ENCODE measurements at places on chromosomes 1 and 21.

DNA sequence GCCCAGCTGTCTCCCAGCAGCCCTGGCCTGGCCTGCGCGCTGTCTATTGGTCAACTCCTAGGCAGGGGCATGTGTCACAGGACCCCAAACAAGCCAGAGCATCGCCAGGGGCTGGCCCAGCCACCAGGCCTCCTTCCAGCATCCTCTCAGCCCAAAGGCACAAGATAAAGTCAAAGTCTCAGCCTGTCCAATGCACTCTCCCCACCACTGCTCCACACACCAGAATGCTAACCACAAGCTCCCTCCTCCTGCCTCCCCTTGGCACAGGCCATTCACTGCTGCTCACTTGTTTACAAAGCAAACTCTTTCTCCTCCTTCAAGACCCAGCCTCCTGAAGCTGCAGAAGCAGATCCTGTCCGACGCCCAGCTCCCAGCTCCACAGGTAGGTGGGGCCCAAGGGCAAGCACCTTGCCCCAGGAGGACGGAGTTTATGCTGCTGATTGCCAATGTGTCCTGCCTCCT lies 133.4 kb downstream of the DMRTB1 start:
- DNase-seq = no peak

GRCh38 chr21:34913811-34914210 lies 135.3 kb downstream of the RUNX1 start:
- DNase-seq = no peak

DNA sequence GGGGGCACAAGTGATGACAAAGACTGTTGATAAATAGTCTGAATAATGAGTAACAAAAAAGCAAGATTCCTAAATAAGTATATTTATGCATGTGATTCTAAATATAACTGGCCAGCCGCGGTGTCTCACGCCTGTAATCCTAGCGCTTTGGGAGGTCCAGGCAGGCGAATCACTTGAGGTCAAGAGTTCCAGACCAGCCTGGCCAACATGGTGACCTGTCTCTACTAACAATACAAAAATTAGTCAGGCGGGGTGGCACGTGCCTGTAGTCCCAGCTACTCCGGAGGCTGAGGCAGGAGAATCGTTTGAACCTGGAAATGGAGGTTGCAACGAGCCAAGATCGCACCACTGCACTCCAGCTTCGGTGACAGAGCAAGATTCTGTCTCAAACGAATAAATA lies 161.5 kb downstream of the TOMM20 start:
- no peak for DNase-seq

- DNase-seq = no peak
These were observed 8.8 kb downstream of the ETV3L start for GRCh38 chr1:157090771-157091170.

DNA sequence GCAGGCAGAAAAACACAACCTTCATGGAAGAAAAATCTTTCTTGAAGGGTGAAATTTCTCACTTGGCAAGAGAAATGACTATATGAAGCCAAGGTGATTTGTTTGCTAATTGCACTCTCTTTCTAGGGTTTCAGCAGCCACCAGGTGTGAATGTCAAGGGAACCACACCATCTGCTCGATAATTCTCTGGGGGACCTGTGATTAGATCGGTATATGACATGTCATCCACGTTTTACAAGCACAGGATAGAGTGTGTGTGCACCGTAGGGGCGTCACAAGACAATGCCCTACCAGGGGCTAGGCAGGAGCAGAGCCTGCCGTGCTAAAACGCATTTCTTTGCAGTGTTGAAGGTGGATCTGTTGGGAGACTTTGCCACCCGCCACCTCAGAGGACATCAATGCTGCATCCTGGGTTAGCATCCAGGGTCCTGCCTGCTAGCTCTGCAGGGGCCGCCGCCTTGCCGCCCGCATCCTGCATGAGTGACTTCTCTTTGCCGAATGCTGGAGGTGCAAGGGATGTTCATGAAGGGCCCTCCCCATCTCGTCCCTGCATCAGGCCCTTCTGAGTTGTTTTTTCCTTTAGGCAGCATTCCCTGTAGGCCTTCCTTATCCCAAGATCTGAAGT lies 37.8 kb upstream of the CCSAP start:
- DNase-seq = peak; percentile 11

DNA sequence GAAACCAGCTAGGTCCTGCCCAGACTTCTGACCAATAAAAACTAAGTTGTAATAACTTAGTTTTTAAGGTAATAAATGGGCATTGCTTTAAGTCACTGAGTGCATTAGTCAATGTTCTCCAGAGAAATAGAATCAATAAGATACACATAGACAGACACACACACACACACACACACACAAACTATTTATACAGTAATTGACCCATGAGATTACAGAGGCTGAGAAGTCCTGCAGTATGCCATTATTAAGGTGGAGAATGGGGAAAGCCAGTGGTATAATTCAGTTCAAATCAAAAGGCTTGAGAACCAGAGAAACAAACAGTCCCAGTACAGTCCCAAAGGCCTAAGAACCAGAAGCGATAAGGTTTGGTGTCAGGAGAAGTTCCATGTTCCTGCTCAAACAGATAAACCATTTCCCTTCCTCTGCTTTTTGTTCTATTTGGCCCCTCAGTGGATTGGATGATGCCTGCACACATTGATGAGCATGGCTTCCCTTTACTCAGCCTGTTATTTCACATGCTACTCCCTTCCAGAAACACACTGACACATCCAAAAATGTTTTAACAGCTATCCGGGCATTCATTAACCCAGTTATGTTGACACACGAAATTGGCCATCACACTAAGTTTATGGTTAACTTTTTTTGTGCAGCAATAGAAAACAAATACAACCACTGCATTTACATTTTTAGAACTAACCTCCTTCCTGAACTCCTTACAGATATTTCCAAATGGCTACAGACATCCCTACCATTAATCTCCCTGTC lies 828.2 kb upstream of the NCAM2 start:
- no peak for DNase-seq

DNA sequence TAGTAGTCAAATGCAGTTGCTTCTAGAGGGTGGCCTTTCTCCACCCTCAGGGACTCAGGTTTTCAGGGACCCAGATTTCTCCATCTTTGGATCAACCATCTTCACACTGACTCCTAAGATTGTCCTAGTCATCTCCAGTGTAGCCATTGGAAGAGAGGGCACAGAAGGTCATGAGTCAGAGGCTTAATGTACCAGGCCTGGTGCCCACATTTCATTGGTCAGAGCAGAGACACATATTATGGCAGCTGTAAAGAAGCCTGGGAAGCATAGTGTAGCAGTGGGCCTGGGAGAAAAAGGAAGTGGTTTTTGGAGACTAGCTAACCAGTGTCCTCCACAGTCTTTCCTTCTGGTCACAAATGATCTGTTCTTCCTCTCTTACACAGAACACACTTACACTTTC lies 122.5 kb downstream of the GIPC2 start:
- DNase-seq = no peak
